Vagina (tissue), 2 donors: ENCODE measurements at places on chromosomes 16 and 17.

- no peak for DNase-seq
These were observed 15.8 kb upstream of the MYO15B start for GRCh38 chr17:75571885-75572215.

GRCh38 chr16:15542734-15543347 is 100.1 kb downstream of the MARF1 start:
- DNase-seq, result no peak

GRCh38 chr17:32880671-32881453 is 3.9 kb upstream of the MYO1D start:
- no peak for DNase-seq

GRCh38 chr17:69764146-69764545 is 310.9 kb upstream of the KCNJ16 start:
- no peak for DNase-seq

DNA sequence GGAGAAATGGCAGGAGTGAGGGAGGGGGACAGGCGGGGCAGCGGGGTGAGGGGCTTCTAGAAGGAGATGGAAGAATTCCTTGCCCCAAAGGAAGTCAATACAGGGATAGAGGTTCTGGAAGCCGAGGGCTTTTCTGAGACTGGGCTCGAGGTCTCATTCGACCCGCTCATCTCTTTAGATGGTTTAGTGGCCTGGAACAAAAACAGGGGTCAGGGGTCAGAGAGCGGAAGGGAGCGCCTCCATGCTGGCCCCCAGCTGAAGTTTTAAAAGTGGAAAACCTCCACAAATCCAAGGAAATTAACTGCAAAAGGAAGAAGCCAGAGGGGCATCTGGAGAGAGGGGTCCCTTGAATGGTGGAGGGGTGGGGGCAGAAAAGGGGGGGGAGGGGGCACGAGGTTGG is 72.5 kb downstream of the SRCIN1 start:
- no peak for DNase-seq

DNA sequence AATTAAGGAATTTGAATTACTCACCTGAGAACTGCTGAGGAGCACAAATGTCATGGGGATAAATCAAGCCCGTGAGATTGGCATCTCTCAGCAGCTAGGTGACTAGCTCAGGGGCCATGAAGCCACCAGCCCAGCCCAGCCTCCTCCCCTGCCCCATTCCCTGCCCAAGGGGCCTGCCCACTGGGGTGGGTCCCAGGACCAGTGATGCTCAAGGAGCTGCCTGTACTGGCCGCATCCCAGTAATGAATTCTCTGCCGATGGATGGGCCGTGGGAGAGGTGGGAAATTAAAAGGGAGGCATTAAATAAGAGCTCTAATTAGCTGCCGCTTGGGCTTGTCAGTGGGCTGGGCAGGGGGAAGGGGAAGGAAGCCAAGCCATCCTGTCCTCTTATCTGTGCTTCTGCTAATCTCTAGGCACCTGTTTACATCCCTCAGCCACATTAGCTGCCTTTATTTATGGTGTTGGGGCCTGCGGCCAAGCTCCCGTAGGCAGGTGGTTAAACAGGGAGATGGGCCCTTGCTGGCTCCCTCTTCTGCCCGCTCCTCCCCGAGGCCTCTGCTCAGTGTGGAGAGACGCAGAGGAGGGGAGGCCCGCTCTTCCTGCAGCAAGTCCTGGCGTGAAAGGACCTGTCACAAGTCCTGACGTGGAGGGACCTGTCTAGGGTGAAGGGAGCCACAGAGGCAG is 48.8 kb downstream of the PIPOX start:
- no peak for DNase-seq
